Neural progenitor cell (in vitro differentiated cells): ENCODE measurements at places on chromosomes 5 and 9. TPM values are rescaled to one million over a fixed set of nuclear protein-coding genes. Genes with fewer than 3 reads are reported as not detected.

- H3K27ac ChIP-seq, result no peak overlapping the region
- no peaks in the 10 kb centered on the region for H3K36me3 ChIP-seq
These were observed 60.7 kb downstream of the MED27 start for GRCh38 chr9:132018957-132019405.

Gene APBA1
- total RNA-seq, result 2.1 and 3.4 TPM in 2 replicates

Gene PAPPA
- 0.15 and 0.65 TPM in 2 replicates for total RNA-seq

DNA sequence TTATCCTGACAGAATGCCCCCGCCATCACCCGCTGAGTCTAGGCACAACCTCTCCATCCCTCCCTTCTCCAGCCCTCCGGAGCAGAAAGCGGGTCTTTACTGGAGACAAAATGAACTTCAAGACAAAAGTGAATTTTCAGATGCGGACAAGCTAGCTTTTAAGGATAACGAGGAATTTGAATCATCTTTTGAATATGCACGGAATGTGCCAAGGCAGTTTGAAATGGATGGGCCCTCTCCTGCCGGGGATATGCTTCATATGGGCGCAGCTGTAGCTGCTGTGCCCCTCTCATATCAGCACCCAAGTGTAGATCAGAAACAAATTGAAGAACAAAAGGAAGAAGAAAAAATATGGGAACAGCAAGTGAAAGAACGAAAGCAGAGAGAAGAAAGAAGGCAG lies 37.5 kb downstream of the CPLANE1 start:
- no peak overlapping the region for H3K4me3 ChIP-seq
- H3K36me3 ChIP-seq, result peaks cover 8% of the 10 kb centered on the region
- no peak for DNase-seq
- H3K27ac ChIP-seq, result no peak overlapping the region
- H3K27me3 ChIP-seq, result no peaks in the 10 kb centered on the region

- H3K27ac ChIP-seq, result no peak overlapping the region
- no peak for DNase-seq
- no peaks in the 10 kb centered on the region for H3K4me1 ChIP-seq
- H3K4me3 ChIP-seq, result no peak overlapping the region
- no peaks in the 10 kb centered on the region for H3K36me3 ChIP-seq
These were observed 640.4 kb upstream of the CDH10 start for GRCh38 chr5:25285136-25285535.

- no peak for DNase-seq
- no peak overlapping the region for H3K27ac ChIP-seq
- no peak overlapping the region for H3K4me3 ChIP-seq
- H3K36me3 ChIP-seq, result no peaks in the 10 kb centered on the region
- H3K27me3 ChIP-seq, result no peaks in the 10 kb centered on the region
These were observed 102.9 kb downstream of the RAPGEF6 start for GRCh38 chr5:131532031-131532640.

Gene PRDM9
- not detected in 2 replicates for total RNA-seq

Gene C9orf72
- total RNA-seq, result 64.2 and 107 TPM in 2 replicates

DNA sequence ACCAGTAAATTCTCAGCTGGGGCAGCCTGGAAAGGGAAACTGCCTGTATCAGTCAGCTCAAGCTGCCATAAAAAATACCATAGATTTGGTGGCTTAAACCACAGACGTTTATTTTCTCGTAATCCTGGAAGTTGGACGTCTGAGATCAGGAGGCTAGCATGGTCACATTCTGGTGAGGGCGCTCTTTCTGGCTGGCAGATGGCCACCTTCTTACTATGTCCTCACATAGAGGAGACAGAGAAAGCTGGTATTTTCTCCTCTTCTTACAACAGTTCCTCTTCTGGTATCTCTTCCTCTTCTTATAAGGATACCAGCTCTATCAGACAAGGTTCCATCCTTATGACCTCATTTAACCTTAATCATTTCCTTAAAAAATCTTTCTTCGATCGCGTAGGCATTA lies 50.5 kb upstream of the RFX3 start:
- H3K27ac ChIP-seq, result no peak overlapping the region
- no peak overlapping the region for H3K4me3 ChIP-seq
- no peak for DNase-seq
- H3K27me3 ChIP-seq, result no peaks in the 10 kb centered on the region

Gene GRM6
- not detected in 2 replicates for total RNA-seq

Gene BARHL1
- 1.0 and 3.1 TPM in 2 replicates for total RNA-seq

GRCh38 chr5:157459715-157460599 lies at the start of gene NIPAL4:
TSS of gene NIPAL4 (plus strand) at chr5:157460213. CDS start at chr5:157460321, 108 bp downstream.
- no peak within 1 kb of the TSS for H3K27ac ChIP-seq
- H3K4me1 ChIP-seq, result peaks cover 17% of the 10 kb centered on the region
- DNase-seq, result peak; percentile 55
- H3K36me3 ChIP-seq, result no peaks in the 10 kb centered on the region

Gene KCNV2
- not detected in 2 replicates for total RNA-seq

- H3K27ac ChIP-seq, result no peak overlapping the region
- H3K27me3 ChIP-seq, result no peaks in the 10 kb centered on the region
- no peaks in the 10 kb centered on the region for H3K4me1 ChIP-seq
- peak; percentile 84 for DNase-seq
- no peaks in the 10 kb centered on the region for H3K36me3 ChIP-seq
These were observed 20.3 kb upstream of the NINJ1 start for GRCh38 chr9:93154293-93154903.

GRCh38 chr5:133285583-133286021 lies 233.8 kb downstream of the HSPA4 start:
- no peaks in the 10 kb centered on the region for H3K36me3 ChIP-seq
- H3K4me3 ChIP-seq, result no peak overlapping the region
- no peak for DNase-seq
- H3K4me1 ChIP-seq, result no peaks in the 10 kb centered on the region

Gene FBP2
- total RNA-seq, result not detected in 2 replicates

Gene LCP2
- total RNA-seq, result not detected in 2 replicates

- no peak overlapping the region for H3K27ac ChIP-seq
- DNase-seq, result no peak
- no peak overlapping the region for H3K4me3 ChIP-seq
- no peaks in the 10 kb centered on the region for H3K4me1 ChIP-seq
These were observed 105.2 kb downstream of the ST8SIA4 start for GRCh38 chr5:100797861-100798260.

DNA sequence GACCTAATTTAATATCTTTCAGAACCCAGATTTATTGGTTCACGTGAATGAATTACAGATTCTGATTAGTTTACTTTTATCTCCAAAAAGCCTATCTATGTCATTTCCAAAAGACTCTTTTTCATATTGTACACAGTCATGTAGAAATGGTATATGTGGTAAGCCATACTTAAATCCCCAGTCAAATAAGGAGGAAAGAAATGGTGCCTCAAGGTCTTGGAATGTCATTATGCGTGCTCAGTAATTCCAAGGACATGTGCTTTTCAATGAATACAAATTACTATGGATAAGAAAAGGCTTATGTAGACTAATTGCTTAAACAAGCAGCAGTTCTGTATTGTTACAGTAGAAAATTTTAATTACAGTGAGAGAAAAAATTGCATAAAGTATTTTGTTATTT lies 64.1 kb upstream of the TYRP1 start:
- no peak overlapping the region for H3K4me3 ChIP-seq
- no peaks in the 10 kb centered on the region for H3K36me3 ChIP-seq
- H3K27me3 ChIP-seq, result no peaks in the 10 kb centered on the region
- H3K27ac ChIP-seq, result no peak overlapping the region
- H3K4me1 ChIP-seq, result peaks cover 11% of the 10 kb centered on the region

- peaks cover 39% of the 10 kb centered on the region for H3K4me1 ChIP-seq
- H3K36me3 ChIP-seq, result no peaks in the 10 kb centered on the region
- H3K27me3 ChIP-seq, result no peaks in the 10 kb centered on the region
- peak; percentile 85 for DNase-seq
These were observed 66.4 kb upstream of the TMC1 start for GRCh38 chr9:72454871-72455491.

DNA sequence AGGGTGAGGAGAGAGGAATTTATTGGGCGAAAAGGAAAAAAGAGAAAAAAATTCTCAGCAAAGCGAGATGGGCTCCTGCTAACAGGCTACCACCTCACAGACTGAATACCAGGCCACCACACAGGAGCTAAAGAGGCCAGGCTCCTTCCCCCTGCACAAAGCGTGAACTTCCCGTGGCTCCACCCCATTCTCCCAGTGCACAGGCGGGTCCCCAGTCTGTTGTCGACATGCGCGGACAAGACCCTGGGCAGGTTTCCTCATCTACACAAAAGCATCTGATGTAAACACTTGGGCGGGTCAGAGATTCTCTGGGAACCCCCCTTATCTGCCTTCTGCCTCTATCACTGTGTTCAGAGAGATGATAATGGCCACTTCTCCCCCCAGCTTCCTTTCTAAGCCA lies 34.2 kb downstream of the IL31RA start:
- no peak overlapping the region for H3K4me3 ChIP-seq
- H3K27ac ChIP-seq, result no peak overlapping the region
- no peak for DNase-seq
- H3K27me3 ChIP-seq, result no peaks in the 10 kb centered on the region
- no peaks in the 10 kb centered on the region for H3K36me3 ChIP-seq

Gene TMEM174
- total RNA-seq, result not detected in 2 replicates

DNA sequence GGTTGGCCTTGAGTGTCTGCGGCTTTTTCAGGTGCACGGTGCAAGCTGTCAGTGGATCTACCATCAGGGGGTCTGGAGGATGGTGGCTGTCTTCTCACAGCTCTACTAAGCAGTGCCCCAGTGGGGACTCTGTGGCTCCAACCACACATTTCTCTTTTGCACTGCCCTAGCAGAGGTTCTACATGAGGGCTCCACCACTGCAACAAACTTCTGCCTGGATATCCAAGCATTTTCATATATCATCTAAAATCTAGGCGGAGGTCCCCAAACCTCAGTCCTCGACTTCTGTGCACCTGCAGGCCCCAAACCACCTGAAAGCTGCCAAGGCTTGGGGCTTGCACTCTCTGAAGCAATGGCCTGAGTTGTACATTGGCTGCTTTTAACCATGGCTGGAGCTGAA lies 601.5 kb downstream of the MTRR start:
- no peaks in the 10 kb centered on the region for H3K27me3 ChIP-seq
- DNase-seq, result no peak
- H3K4me3 ChIP-seq, result no peak overlapping the region
- H3K36me3 ChIP-seq, result no peaks in the 10 kb centered on the region
- H3K27ac ChIP-seq, result no peak overlapping the region

Gene SLC36A3
- total RNA-seq, result not detected in 2 replicates

Gene HTR1A
- total RNA-seq, result 0.22 TPM in 1 of 2 replicates, not detected in the other

DNA sequence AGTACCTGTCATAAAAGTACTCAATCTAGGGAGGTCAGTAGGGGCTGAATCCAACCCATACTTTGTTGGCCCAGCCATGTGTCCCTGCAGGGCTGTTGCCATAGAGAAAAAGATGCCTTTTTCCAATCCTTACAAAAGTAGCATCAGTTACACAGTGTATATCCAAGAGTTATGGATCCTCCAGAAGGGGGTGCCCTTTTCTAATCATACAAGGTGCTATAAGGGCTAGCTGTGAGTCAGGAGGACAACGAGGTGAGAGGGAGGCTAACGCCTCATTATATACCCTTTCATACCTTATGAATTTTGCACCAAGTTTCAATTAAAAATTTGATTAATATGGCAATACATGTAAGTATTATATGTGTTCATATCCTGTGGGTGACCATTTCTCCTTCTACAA lies 4.8 kb downstream of the KIAA0825 start:
- H3K27me3 ChIP-seq, result no peaks in the 10 kb centered on the region
- peak; percentile 54 for DNase-seq
- no peaks in the 10 kb centered on the region for H3K36me3 ChIP-seq
- no peak overlapping the region for H3K27ac ChIP-seq
- no peak overlapping the region for H3K4me3 ChIP-seq

Gene RNF208
- total RNA-seq, result 0.77 and 0.84 TPM in 2 replicates

- H3K4me1 ChIP-seq, result peaks cover 14% of the 10 kb centered on the region
- peak; percentile 28 for DNase-seq
- peak overlapping the region; percentile 53 for H3K27ac ChIP-seq
- no peak overlapping the region for H3K4me3 ChIP-seq
- H3K36me3 ChIP-seq, result no peaks in the 10 kb centered on the region
These were observed 146.9 kb downstream of the GOLPH3 start for GRCh38 chr5:32027093-32027716.

Gene MAMDC2
- total RNA-seq, result 20.9 and 28.7 TPM in 2 replicates

Gene PCDHAC1
- 2.9 and 5.9 TPM in 2 replicates for total RNA-seq

DNA sequence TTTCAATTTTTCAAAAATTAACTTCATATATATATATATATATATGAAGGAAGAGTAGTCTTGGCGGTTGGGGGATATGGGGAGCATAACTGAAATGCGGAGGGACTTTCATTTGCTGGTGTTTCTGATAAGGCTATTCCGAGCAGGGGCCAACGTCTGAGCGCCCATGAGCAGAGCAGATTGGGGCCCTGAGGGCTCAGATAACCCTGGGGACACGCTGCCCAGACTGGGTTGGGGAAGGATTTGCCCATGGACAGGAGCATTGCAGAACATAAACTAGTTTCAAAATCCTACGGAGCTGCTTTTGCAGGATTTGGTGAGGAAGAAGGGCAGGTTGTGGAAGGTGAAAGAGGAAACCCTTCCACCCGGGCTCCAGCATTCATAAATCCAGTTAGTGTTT lies 240.2 kb downstream of the IRX1 start:
- no peaks in the 10 kb centered on the region for H3K36me3 ChIP-seq
- no peaks in the 10 kb centered on the region for H3K4me1 ChIP-seq
- H3K27me3 ChIP-seq, result no peaks in the 10 kb centered on the region
- DNase-seq, result no peak
- H3K4me3 ChIP-seq, result no peak overlapping the region

Gene PRRX2
- 1.5 and 5.2 TPM in 2 replicates for total RNA-seq

Gene HACD4
- total RNA-seq, result 1.1 and 1.2 TPM in 2 replicates

- H3K36me3 ChIP-seq, result no peaks in the 10 kb centered on the region
- H3K4me1 ChIP-seq, result peaks cover 14% of the 10 kb centered on the region
- no peak overlapping the region for H3K27ac ChIP-seq
- peak; percentile 77 for DNase-seq
- no peak overlapping the region for H3K4me3 ChIP-seq
These were observed 286.8 kb upstream of the PANK3 start for GRCh38 chr5:168865968-168866367.

DNA sequence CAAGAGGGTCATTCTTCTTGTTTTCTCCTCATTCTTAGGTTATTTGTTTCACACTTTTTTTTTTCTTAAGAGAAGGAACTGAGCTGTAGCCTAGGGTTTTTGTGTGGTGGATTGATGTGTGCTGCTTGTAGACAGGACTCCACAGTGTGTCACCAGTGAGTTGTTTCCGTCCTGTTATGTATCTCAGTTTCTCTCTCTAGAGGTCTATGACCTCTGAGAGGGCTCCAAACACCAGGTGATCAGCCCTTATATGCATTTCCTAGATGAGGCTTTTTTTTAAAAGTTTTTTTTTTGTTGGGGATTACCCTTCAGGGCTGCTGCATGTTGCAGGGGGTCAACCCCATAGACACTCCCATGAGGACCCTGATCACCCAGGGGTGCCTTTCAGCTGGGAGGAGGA lies 124.2 kb upstream of the MAST4 start:
- no peak for DNase-seq
- H3K27ac ChIP-seq, result no peak overlapping the region
- peaks cover 9% of the 10 kb centered on the region for H3K36me3 ChIP-seq
- no peak overlapping the region for H3K4me3 ChIP-seq
